ENCODE measurements at places on chromosomes 5 and 9. TPM values are rescaled to one million over a fixed set of nuclear protein-coding genes. Genes with fewer than 3 reads are reported as not detected.

MED7 gene
- 14.8 TPM for total RNA-seq

ZNF354C gene
- 0.79 TPM for total RNA-seq

GCNT1 gene
- total RNA-seq: 5.5 TPM

DAB2IP gene
- total RNA-seq: 9.8 TPM

PDZD2 gene
- 0.42 TPM for total RNA-seq

SPATA31D4 gene
- total RNA-seq: not detected
